ENCODE measurements at places on chromosomes 13 and 19.

DNA sequence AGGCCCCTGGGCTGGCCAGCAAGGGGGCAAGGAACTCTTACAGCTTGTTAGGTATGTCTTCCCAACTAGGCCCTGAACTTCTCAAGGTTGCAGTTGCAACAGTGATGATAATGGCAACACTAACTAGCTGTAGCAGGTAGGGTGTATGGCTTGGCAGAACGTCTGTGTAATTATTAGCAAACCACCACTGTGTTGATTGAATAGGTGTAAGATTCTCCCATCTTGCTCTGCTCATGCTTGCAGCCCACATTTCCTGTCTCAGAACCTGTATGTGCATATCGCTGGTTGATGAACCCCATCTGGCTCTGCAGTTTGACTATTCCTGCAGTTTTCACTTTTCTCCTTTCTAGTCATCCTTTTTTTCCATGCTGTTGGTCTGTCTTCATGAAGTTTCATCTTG lies 178.8 kb downstream of the KATNAL1 start:
- DNase-seq, result no peak

- no peak for DNase-seq
Observed at GRCh38 chr19:23343434-23344010, 51.7 kb downstream of the ZNF91 start.

DNA sequence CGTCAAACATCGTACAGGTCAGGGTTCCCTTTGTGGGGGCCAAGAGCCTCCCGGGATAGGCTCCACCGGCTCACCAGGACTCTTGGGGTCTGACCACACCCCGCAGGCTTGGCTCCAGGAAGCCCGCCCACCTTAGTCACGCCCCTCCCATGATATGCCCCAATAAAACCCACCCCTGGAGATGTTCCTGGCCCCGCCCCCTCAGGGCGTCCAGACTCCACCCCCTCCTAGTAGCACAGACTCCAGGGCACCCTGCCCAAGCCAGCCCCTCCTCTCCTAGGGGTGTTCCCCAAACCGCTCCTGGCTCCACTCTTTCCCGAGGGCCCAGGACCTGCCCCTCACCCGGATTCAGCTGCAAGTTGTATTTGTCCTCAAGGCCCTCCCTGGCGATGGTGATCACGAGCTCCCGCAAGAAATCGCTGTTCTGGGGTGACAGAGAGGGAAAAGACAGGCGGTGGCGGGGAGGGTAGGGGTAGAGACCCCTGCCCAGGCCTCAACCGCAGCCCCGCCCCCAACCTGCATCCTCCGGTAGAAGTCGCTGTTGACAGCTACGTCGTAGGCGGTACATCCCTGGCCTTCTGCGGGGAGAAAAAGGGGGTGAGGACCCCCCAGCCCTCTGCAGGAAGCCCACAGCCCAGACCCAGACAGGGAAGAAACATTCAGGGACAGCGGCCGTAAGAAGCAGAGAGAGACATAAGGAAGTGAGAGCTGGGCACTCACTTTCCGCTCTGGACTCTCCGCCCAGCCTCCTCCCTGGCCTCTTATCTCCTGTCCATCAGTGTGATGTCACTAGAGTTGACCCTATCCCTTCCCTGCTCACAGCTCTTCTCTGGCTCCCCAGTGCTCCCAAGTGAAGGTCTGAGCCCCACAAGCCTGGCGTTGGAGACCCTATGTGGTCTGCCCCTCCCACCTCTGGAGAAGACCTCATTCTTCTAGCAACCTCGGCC lies 3.9 kb downstream of the PIH1D1 start:
- DNase-seq, result no peak

- no peak for DNase-seq
Observed at GRCh38 chr19:10222201-10222890, 8.8 kb downstream of the S1PR2 start.

DNA sequence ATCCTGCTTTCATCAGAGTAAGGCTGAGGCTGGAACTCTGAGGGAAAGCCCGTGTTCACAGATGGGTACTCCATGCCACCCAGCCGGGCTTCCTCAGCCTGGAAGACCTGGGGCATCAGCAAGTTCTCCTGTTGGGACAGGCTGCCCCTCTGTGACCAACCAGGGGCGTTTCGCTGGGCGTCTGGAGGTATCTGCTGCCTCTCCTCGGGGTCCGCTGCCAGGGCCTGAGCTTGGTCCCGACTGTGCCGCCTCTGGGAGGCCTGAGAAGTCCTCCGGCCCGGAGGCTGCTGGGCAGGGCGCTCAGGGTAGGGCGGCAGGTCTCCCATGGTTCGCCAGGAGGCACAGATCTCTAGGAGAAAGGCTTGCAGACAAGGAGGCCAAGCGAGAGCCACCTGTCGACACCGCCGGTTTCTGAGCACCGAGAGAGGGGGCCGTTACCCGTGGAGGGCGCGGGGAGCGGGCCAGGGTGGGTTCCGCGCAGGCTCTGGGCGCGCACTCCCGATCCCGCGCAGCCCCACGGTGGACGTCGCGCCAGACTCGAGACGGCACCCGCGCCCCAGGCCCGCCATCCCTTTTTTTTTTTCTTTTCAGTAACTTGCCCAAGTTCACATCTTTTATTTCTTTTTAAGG lies at the start of gene RSPH6A:
TSS of gene RSPH6A (minus strand) at position 458 of the 630 bp plus-strand sequence. CDS start at position 326, 132 bp downstream.
- no peak for DNase-seq

GRCh38 chr19:29923653-29924052 lies 18.4 kb upstream of the URI1 start:
- DNase-seq, result no peak

DNA sequence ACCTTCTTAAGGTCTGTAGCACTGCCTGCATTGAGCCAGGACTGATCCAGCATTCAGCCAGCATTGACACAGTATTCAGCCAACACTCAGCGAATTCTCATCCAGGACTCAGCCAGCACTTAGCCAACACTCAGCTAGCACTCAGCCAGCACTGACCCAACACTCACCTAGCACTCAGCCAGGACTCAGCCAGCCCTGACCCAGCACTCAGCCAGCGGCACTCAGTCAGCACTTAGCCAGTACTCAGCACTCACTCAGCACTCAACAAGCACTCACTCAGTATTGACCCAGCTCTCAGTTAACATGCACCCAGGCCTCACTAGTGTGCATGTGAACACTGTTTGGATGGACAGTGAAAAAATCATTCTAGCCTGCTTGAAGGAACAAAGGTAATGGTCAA lies 55.0 kb downstream of the TSHZ3 start:
- DNase-seq, result no peak

GRCh38 chr13:49063497-49063896 lies 87.8 kb downstream of the FNDC3A start:
- no peak for DNase-seq

- DNase-seq, result no peak
Observed at GRCh38 chr13:42553098-42554046, 20.6 kb upstream of the TNFSF11 start.

DNA sequence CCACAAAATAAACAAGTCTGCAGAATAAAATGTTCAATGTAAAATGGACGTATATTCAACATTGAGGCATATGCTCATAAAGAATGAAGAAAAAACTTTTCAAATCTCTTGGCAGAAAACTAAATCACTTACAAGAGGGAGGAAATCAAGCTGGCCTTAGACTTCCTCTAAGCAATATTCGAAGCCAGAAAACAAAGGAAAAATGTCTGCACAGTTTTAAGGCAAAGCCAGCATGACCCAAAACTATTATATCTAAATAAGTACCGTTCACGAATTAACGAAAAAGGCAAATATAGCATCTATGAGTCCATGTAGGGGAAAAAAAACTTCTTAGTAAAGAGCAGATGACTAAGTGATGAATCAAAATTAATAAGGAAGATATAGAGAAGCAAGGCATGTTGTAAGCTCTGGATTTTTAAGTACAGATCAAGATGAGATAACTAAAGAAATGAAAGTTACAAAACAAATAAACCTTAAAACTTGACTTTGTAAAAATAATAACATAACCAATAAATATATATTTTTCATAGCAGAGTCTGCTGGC lies 101.3 kb downstream of the KCNRG start:
- DNase-seq, result no peak

- no peak for DNase-seq
Observed at GRCh38 chr19:2631213-2631821, 71.2 kb downstream of the GNG7 start.

GRCh38 chr13:99357131-99357596 lies 50.0 kb upstream of the GPR183 start:
- DNase-seq, result peak; percentile 47

DNA sequence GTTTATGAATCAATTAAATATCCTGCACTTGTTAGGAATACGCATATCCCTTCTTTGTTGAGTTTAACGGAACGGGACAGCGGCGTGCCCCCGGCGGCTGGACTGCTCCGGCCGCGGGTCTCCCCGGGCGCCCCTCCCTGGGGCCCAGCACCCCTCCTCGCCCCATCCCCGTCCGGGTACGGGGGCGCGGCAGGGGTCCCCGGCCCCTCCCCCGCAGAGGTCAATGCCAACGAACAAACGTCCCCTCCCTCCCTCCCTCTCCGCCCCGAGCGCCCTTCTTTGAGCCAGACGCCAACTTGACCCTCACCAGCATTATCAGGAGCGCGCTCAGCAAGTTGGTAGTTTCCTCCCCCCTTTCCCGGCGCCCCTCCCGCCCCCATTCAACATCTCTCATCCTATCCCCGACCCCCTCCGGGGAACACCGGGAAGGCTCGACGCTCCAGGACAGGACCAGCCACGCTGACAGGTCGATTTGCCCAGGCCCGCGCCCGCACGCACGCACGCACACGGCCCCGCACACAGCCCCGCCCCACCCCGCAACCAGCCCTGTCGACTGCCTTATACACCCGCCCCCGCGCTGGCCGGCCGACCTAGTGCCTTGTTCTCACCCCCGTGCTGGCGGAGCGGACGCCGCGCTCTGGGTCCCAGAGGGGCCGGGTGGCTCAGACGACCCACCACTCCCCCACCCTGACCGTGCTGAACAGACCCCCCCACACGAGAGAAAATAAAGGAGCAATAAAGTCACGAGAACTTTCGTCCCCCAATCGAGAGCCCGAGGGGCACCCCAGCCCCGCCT lies 5.0 kb downstream of the LYL1 start:
- no peak for DNase-seq

GRCh38 chr13:42991898-42992763 lies at the start of gene EPSTI1:
Gene EPSTI1, minus strand, starts transcription at chr13:42992241. Its CDS starts 76 bp downstream, at chr13:42992165.
- peak; percentile 62 for DNase-seq

DNA sequence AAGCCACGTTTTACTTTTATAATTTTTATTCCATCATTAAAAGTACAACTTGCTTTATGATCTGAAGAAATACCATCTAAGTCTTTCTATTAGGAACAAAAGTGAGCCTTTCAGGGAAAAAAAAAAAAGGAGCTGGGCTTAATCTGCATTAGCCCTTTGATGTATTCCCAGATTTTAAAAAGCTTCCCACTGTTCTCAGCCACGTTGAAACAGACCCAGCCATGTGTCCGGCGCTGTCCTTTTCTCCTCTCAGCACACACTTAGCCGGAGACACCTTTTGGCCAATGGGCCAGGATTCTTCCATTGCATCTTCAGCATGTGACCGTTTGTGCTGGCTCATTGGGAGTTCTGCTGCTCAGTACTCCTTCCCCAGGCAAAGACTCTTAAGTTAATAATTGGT lies 105.5 kb downstream of the GGACT start:
- no peak for DNase-seq

GRCh38 chr19:41888926-41889325 lies 5.9 kb downstream of the ARHGEF1 start:
- DNase-seq, result no peak

DNA sequence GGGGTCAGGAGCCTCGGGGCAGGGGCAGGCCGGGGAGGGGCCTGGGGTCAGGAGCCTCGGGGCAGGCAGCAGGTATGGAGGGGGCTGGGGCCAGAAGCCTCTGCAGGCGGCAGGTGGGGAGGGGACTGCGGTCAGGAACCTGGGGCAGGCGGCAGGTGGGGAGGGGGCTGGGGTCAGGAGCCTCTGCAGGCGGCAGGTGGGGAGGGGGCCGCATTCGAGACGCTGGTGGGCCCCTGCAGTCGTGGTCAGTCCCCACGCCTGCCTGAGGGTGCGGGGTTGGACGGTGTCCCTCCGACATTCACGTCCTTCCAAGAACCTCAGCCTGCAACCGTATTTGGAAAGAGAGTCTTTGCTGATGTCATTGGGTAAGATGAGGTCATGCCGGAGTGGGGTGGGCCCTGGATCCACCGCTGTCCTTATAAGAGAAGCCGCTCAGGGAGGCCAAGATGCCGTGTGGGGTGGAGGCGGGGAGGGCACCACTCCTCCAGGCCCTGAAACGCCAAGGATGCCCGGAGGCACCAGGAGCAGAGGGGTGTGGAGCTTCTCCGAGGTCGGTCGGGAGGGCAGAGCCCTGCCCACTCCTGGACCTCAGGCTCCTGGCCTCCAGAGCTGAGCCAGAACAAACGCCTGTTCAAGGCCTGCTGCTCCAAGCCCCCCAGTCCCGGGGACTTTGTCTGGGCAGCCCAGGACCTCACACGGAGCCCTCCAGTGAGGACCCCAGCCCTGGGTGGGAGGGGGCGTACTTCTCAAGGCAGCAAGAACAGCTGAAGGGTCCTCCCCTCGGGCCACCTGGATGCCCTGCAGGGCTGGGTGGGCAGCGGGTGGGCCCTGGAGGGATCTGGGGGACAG lies 30.1 kb downstream of the PIP5K1C start:
- no peak for DNase-seq

DNA sequence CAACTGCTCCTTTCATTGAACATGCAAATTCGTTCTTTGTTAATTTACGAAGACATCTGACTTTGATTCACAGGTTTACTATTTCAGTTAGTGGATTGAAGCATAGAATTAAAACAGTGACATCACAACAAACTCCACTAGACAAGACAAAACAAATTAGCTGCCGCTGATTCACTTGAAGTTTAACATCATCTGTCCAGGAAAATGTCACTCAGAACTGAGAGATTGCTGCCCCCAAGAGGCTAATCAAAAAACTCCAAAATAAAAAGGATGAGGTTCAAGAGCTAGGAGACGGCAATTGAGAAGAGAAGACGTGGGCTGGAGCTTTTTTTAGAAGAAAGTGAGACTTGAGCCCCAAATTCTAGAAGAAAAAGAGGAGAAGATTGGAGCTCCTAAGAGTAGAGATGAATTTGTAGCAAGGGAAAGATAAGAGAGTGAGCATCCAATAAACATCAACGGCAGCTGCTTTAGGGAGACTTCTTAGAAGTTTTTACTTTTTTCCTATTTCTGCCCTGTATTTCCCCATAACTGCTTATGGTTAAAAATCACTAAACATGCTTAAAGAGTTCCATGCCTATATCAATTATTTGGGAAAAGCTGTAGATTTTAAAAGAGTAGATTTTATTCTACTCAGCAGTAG lies 40.8 kb upstream of the TPP2 start:
- DNase-seq, result no peak

- DNase-seq, result no peak
Observed at GRCh38 chr19:2166741-2167738, 3.3 kb downstream of the DOT1L start.

- no peak for DNase-seq
Observed at GRCh38 chr19:33804021-33804799, 7.5 kb downstream of the KCTD15 start.

- no peak for DNase-seq
Observed at GRCh38 chr13:31930901-31931522, 100.6 kb upstream of the FRY start.
